HT1080 (cell line): ENCODE measurements at places on chromosomes 7 and 10.

DNA sequence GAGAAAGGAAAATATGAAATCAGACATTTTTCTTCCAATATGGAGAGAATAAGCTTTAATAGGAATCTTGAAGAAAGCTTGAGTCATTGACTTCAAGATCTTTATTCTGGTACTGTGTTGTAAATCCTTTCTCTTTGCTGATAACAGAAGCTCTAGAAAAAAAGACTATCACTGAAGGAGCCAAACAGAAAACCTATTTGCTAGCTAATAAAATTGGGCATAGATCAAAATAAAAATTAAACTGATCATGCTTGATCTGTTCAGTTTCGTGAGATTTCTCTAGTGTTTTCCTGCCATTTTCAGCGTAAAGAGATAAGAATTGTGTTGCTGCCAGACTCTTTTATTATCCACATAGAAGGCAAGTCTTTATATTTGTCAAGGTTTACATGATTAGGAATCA, 1.5 kb upstream of the GHITM start:
- DNase-seq: no peak

- no peak for DNase-seq
These were observed 5.6 kb upstream of the POM121 start for GRCh38 chr7:72919256-72919775.

DNA sequence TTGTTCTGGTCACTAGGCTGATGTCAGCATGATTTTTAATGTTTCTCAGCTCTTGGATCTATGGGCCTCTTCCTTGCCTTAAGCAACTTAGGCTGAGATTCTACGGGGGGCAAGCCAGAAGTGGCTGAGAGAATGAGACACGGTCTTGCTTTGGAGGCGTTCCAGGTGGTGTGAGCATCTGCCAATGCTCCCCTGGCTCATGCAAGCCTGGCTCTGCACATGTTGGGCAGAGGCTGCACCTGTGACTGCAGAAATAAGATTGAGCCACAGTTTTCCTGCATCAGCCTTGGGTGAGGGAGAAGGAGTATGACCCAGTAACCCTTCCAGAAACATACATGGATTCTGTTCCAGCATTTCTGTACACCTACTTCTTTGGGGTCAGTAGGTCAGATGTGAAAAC, 41.9 kb downstream of the C10orf120 start:
- DNase-seq: no peak

GRCh38 chr10:48791267-48791928, 106.7 kb downstream of the WDFY4 start:
- no peak for DNase-seq

GRCh38 chr7:149334930-149335329, 72.9 kb downstream of the ZNF783 start:
- no peak for DNase-seq

DNA sequence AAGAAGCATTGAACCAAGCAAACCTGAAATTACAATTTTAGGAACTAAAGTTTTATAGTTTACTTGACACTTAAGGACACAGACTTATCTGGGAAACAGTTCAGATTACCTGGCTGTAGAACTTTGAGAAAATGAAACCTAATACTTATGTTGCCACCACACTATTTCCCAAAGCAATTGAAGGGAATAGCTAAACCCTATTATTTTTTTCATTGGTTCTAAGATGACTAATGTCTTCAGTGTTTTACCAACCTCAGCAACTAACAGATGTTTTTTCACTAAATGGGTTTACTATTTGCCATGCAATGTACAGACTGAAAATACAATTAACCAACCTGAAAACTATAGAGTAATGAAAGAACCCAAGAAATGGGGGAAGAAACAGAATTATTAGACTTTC, 689.6 kb downstream of the SORCS1 start:
- DNase-seq: peak; percentile 50

- DNase-seq: no peak
These were observed 1.2 kb downstream of the NT5C3A start for GRCh38 chr7:33061282-33061937.

DNA sequence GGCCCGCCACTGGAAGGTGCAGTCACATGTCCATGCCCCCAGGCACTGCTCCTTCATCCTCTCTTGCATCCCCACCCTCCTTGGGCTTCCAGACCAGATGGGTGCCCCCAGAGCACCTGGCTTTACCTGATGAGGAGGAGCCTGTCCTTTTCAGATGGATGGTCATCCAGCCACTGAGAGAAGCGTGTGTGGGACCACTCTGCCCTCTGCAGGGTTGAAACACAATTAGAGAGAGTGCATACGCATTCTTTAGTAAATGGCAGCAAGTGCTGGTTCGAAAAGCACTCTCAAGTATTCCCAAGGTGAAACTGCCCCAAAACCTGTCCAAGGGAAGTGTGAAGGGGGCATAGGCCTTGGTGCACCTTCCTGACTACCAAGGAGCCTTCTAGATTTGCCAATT, 41.6 kb downstream of the HBP1 start:
- DNase-seq: no peak

DNA sequence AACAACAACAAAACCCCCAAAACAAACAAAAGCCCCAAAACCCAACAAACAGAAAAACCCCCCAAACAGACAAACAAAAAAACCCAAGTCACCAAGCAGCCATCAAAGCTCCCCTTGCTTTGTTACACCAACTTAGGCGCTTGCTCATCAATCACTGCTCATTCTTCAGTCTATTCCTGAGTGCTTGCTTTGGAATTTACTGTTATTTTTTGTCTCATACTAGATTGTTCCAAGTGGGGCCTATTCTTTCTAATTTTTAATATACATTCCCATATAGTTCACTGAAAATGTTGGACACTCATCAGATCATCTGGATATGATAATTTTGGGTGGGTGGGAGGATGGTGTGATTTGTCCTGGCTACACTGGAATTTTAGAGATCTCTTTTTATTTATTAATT, 126.0 kb upstream of the JCAD start:
- DNase-seq: no peak

DNA sequence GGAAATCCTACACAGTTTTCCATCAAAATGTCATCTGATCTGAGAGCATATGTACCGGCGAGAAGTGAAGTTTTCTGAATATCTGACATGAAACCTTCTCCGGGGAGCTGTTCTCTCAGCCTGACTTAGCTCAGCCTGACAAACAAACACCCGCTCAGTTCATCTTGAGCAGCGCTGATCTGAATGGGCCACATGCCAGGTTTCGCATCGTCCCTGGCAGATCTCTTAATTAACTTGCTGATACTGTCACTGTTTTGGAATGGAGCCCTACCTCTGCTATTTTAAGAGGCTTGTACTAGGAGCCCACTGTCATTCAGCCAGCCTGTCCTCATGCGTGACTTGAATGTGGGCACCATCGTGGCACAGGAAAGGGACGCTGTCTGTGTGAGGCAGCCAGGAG, 109.2 kb downstream of the STRA8 start:
- DNase-seq: no peak

DNA sequence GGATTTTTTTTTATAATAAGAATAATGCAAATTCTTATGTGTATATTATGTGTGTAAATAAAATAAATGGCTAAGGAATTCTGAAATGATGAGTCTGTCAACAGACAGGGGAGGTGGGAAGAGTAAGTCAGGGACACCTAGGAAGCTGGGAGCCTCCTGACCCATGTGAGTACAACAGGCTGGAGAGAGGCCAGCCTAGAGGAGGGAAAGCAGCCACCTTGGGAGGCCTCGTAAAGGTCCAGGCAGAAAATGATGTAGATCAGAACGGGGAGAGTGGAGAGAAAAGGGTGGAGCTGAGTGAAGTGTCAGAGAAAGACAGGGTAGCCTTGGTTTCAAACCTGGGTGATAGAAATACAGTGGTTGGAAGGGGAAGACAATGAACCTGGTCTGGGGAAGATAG, 6.9 kb downstream of the NRAP start:
- no peak for DNase-seq

GRCh38 chr7:68133045-68133444, 1136.4 kb downstream of the TYW1 start:
- DNase-seq: no peak

- peak; percentile 79 for DNase-seq
These were observed 18.0 kb downstream of the ADAP1 start for GRCh38 chr7:936386-937054.

DNA sequence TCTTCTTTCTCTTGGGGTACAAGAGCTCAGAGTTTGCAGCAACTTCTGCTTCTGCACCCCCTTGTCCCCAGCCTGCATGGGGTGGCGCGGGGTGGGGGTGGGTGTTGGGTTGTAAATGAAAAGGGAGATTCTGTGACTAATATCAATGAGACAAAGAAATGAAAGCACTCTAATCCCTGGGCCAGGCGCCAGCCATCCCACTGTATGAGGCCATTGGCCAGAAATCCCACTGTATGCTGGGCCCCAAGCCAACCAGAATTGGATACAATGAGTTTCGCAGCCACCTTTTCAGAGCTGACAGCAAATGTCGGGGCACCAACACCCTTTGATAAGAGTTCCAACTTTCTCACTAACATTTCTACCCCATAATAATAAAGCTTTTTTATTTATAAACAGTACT, 10.9 kb upstream of the PTN start:
- peak; percentile 15 for DNase-seq

DNA sequence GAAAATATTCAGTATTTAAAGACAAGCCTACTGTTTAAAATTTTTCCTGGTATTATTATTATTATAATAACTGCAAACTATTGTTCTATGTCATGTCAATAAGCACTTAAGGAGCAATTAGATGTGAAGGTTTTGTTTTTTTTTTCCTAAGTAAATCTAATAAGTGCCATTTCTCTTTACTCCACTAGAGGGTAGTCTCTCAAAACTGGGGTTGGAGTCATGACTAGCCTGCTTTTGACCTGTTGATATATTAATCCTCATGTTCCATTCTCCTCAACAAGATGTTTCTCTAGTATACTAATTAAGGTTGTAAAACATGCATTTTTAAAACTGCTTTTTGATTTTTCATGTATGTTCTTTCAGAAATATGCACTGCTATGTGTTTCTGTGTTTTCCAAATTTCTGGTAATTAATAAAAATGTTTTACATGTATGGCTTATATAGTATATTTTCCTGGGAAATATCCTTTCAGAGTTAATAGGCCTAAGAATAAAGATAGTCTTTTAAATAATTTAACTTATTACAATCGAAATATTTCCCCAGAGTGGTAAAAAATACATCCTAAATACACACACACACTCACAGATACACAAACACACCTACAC, 1.0 kb upstream of the LRRN3 start:
- DNase-seq: peak; percentile 52

DNA sequence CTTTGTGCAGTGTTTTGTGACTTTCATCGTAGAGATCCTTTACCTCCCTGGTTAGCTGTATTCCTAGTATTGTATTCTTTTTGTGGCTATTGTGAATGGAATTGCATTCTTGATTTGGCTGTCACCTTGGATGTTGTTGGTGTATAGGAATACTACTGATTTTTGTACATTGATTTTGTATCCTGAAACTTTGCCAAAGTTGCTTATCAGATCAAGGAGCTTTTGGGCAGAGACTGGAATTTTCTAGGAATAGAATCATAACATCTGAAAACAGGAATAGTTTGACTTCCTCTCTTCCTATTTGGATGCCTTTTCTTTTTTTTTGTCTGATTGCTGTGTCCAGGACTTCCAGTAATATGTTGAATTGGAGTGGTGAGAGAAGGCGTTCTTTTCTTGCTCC, 283.8 kb upstream of the LRGUK start:
- no peak for DNase-seq

GRCh38 chr7:101635484-101635883, 6.4 kb upstream of the MYL10 start:
- DNase-seq: no peak

DNA sequence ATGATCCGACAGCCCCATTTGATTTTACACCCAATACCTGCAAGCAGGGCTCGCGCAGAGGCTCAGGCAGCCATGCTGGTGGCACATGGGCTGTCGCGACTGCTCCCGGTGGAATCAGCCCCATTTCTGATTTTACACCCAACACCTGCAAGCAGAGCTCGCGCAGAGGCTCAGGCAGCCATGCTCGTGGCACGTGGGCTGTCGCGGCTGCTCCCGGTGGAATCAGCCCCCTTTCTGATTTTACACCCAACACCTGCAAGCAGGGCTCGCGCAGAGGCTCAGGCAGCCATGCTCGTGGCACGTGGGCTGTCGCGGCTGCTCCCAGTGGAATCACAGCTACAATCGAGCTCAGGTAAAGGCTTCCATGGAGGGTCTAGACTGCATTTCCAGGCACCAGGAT, 244.1 kb downstream of the PTPRN2 start:
- DNase-seq: no peak

DNA sequence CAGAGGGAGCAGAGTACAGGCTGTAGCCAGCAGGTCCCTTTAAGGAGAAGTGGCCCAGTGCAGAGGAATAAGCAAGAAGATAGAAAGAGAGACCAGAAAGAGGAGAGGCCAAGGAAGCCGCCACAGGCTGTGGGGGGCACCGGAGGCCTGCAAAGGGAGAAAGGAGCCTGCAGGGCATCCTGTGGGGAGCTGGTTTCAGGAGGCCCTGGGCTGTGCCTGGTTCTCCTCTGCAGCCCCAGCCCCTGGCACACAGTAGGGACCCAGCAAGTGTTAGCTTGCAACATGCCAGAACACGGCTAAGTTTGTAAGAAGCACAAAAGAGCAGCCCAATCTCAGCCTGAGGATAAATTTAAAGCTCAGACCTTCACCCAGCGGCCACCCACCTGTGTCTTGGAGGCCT, 12.3 kb upstream of the C10orf71 start:
- DNase-seq: no peak

- DNase-seq: no peak
These were observed 7.7 kb downstream of the ZSCAN25 start for GRCh38 chr7:99624484-99624883.

DNA sequence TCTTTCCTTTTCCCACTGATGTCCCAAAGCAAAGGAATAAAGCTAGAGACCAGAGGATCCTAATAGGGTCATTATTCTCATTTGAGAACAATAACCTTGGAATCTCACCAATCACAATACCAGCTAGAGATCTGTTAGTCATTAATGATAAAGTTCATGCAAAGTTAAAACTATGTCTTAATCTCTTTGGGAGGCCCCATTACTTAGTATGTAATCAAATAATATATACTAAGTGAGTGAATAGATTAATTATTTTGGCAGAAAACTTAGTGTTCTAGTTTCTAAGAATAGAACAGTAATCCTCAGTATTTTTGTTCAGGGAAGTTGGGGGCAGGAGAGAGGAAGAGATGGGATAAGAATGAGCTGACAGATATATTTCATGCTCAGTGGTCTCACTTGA, 227.2 kb downstream of the MTERF1 start:
- DNase-seq: no peak

GRCh38 chr7:81993186-81993585, 223.3 kb upstream of the HGF start:
- no peak for DNase-seq

DNA sequence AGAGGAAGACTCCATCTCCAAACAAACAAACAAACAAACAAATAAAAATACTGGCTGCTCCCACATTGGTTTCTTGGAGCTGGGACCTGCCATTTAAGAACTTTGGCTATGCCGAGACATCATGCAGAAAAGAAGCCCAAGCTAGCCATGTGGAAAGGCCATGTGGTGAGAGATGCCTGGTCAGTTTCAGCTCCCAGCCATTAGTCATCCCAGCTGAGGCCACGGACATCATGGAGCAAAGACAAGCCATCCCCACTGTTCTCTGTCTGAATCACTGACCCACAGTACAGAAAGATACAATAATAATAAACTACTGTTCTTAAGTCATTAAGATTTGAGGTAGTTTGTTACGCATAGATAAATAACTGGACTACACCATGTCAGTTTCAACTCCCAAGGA, 70.0 kb upstream of the PCBD1 start:
- no peak for DNase-seq

GRCh38 chr10:123518765-123519164, 147.4 kb upstream of the GPR26 start:
- no peak for DNase-seq

- DNase-seq: peak; percentile 87
These were observed 98.6 kb upstream of the DIP2C start for GRCh38 chr10:787933-788651.
